Activated CD4-positive, alpha-beta T cell treated with anti-CD3 and anti-CD28 coated beads, Interleukin-2, amount 10 ng/mL, durations not matched to agents 24 days and 14 days (primary cell): ENCODE measurements at places on chromosomes 3 and 15. TPM values are rescaled to one million over a fixed set of nuclear protein-coding genes. Genes with fewer than 3 reads are reported as not detected.
A peak's percentile ranks its signal among the peaks of the same experiment; 100 is the strongest.

FAM81A gene
- total RNA-seq, result 0.47 and 1.9 TPM in 2 replicates

SOX2 gene
- total RNA-seq, result not detected in 2 replicates

HYAL1 gene
- 0.28 and 0.50 TPM in 2 replicates for total RNA-seq

PPP1R14D gene
- not detected in 2 replicates for total RNA-seq

GP9 gene
- not detected in 2 replicates for total RNA-seq

DNA sequence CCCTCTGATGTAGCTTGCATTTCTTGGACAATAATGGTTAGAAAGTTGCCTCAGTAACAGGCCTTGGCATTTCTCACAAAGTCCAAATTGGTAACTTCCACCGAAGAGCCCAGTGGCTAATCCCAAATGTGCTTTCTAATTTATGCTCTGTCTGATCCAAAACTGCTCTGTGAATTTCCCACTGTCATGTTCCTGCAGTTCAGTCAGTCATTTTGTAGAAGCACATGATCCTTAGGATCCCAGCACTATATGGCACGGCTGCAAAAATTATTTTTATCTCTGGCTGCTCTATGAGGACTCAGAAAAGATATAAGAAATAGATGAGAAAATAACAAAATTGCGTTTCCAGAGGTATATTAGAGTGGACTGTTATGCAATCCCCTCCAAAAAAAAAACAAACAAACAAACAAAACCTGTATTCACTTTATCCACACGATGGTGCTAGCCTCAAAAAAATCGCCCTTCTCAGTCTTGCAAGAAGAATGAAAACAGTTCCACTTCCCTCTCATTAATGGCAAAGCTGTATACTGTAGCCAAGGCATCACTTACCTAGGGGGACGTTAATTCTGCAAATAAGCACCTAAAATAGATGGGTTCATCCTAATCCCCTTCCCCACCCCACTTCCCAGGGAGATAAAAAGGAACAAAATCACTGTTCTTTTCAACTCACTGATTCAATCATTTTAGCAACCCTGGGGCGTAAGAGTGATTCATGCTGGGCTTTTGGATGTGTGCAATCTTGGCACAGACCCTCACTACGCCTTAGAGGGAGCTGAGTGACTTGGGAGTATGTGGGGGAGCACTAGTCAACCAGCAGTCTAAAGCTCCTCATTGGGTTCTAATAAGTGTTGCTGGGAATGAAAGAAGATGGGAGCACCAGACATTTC is 61.3 kb downstream of the TMCO5A start:
- no peaks in the 10 kb centered on the region for H3K4me1 ChIP-seq
- H3K27me3 ChIP-seq, result peaks cover 4% of the 10 kb centered on the region
- no peaks in the 10 kb centered on the region for H3K36me3 ChIP-seq
- DNase-seq, result peak; percentile 61

- H3K27ac ChIP-seq, result peak within 1 kb of the TSS; percentile 64
- peak within 1 kb of the TSS; percentile 65 for H3K4me3 ChIP-seq
- no peaks in the 10 kb centered on the region for H3K36me3 ChIP-seq
Observed at GRCh38 chr15:39580485-39581241, at the start of gene THBS1. Gene THBS1, plus strand, starts transcription at chr15:39581079. Its CDS starts 779 bp downstream, at chr15:39581858.

GRCh38 chr3:122353893-122354401 is 28.9 kb downstream of the CSTA start:
- H3K4me3 ChIP-seq, result no peak overlapping the region
- no peaks in the 10 kb centered on the region for H3K27me3 ChIP-seq
- H3K27ac ChIP-seq, result no peak overlapping the region
- H3K4me1 ChIP-seq, result peaks cover 7% of the 10 kb centered on the region
- peaks cover 12% of the 10 kb centered on the region for H3K36me3 ChIP-seq

DNA sequence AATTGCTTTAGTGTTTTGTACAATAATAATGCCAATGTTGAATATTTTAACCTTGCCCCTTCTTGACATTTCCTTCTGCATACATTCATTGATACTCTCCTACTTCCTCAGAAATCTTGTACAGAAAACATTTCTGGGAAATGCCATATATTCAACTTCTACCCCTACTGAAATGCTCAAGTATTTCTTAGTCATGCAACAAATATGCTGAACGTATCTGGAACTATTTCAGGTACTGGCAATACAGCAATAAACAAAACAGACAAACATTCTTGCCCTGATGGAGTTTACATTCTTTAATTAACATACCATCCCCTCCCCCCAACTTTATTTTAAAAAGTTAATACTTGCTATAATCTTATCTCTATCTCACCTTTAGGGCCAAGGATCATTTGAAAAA is 147.2 kb downstream of the STAG1 start:
- peaks cover 27% of the 10 kb centered on the region for H3K36me3 ChIP-seq
- DNase-seq, result no peak
- H3K4me3 ChIP-seq, result no peak overlapping the region
- no peak overlapping the region for H3K27ac ChIP-seq

DNA sequence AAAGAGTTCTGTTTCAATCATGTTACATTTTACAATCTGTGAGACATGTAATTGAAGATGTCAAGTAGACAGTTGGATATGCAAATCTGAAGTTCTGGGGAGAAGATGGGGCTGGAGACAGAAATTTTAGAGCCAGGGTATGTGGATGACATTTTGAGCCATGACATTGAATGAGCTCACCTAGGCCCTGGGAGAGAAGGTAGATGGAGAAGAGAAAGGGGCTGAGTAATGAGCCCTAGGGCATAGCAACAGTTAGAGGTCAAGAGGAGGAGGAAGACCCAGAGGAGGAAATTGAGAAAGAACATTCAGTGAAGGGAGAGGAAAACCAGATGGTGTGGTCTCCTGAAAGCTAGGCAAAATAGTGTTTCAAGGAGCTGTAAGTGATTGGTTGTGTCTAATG is 15.3 kb downstream of the TMEM266 start:
- no peak overlapping the region for H3K4me3 ChIP-seq
- no peak for DNase-seq
- H3K27me3 ChIP-seq, result peaks cover 2% of the 10 kb centered on the region
- H3K36me3 ChIP-seq, result no peaks in the 10 kb centered on the region

- no peak overlapping the region for H3K4me3 ChIP-seq
- peaks cover 20% of the 10 kb centered on the region for H3K27me3 ChIP-seq
- H3K27ac ChIP-seq, result no peak overlapping the region
- H3K36me3 ChIP-seq, result no peaks in the 10 kb centered on the region
- no peak for DNase-seq
- H3K4me1 ChIP-seq, result peaks cover 26% of the 10 kb centered on the region
Observed at GRCh38 chr15:40870716-40871115, 3.3 kb downstream of the RHOV start.

GRCh38 chr3:50296721-50297383 is 2.4 kb downstream of the HYAL3 start:
- H3K4me1 ChIP-seq, result peaks cover 29% of the 10 kb centered on the region
- H3K36me3 ChIP-seq, result peaks cover 2% of the 10 kb centered on the region
- peak; percentile 58 for DNase-seq
- no peak overlapping the region for H3K4me3 ChIP-seq
- no peaks in the 10 kb centered on the region for H3K27me3 ChIP-seq

- H3K27me3 ChIP-seq, result no peaks in the 10 kb centered on the region
- no peaks in the 10 kb centered on the region for H3K36me3 ChIP-seq
- H3K27ac ChIP-seq, result no peak overlapping the region
- no peaks in the 10 kb centered on the region for H3K4me1 ChIP-seq
- DNase-seq, result no peak
- no peak overlapping the region for H3K4me3 ChIP-seq
Observed at GRCh38 chr3:192597506-192597905, 129.8 kb downstream of the FGF12 start.
